ENCODE measurements at places on chromosomes 4 and X.

DNA sequence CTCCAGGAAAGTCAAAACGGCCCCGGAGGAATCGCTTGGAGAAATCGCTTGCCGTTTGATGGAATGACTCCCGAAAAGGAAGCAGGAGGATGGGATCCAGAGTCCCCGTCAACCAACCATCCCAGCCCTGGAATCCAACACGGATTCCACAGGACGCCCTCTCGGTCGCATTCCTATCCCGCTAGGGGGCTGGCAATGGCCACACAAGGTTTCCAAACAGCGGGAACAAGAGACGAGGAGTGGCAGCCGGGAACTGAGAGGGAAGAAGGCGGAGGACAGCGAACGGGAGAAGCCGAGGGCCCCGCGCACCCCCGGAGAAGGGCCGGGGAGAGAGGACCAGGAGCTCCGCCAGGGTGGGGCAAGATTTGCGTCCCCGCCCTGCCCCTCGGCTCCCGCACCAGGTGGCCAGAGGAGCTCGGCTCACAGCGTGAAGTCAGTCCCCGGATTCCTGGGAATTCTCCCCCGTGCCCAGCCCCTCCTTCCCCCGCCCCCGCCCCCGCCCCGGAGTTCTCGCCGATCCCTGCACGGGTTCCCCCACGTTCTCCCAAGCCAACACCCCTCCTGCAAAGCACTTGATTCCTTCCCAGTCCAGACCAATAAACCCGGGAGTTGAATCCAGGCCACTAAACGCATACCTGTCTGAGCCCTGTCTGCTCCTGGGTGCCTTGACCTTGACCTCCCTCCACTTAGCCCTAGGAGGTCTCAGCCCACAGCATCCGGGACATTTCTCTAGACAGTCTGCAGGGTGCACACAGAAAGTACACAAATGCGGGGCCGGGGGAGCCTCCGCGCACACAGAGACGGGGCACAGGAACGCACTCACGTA, 1.4 kb downstream of the PDZD4 start:
- no peak for DNase-seq

DNA sequence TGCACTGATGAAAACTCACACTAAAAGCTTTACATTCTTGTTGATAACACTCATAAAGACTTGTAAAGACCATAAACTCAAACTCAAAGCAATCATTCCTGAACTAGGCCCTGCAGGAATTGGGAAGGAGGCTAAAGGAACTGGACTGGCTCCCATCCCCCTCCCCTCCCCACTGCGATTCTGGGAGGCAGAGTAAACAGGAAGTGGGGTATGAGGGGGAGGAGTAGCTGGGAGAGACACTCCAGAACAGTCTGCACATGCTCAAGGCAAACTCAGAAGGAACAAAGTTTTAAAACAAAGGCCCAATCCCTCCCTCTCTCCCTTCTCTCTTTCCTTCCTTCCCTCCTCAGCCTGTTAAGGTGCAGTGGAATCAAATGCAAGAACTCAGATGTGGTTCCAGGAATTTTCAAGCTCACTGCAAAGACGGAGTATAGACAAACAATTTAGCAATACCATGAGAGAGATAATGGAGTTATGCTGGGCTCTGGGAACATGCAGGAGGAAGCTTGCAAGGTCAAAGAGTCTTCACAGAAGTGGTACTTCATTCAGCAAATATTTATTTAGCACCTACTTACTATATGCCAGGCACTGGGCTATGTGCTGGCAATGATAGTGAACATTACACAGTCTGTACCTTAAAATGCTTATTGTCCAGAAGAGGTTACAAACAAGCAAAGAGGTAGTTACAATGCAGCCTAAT, 15.9 kb downstream of the MID1IP1 start:
- peak; percentile 38 for DNase-seq

- no peak for DNase-seq
Observed at GRCh38 chrX:114065577-114066223, 518.2 kb upstream of the HTR2C start.

DNA sequence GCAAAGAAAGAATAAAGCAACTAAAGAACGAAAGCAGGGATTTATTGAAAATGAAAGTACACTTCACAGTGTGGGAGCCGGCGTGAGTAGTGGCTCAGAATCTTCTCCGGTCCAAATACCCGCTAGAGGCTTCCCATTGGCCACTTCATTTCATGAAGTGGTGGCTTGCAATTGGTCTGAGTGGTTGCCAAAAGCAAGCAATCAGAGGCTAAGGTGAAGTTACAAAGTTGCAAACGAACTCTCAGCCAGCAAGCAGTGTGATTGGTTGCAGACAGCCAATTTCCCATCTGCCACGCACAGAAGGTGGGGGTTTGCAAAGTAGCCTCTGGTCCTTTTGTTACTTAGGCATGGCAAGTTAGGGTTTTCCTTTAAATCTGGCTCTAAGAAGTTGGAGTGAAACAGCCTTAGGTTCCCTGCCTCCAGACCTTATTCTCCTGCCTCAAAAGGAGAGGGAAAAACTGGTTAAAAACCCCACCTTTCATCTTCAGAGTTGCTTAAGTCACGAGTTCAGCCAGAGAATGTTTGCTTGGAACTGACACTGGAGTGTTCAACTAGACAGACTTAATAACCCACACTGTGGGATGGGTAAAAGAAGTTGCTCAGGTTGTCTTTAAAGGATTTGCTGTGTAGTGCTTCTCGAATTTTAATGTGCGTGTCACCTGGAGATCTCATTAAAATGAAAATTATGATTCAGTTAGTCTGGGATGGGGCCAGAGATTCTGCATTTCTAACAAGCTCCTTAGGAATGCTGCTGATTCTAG, 6.9 kb upstream of the CLOCK start:
- DNase-seq, result peak; percentile 42

GRCh38 chr4:76545226-76545884, 110.3 kb downstream of the SHROOM3 start:
- no peak for DNase-seq

DNA sequence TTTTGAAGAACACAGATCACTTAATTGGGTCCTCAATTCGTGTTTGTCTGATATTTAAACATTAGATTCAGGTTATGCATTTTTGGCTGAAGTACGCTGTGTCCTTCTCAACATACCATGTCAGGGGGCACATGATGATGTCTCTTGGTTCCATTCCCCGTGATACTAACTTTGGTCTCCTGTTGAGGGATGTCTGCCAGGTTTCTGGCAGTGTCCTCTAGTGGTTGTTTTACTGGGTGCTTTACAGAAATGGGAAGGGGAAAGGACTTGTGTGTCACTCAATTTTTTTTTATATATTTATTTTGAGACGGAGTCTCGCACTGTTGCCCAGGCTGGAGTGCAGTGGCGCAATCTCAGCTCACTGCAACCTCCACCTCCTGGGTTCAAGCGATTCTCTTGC, 58.2 kb downstream of the WWC2 start:
- DNase-seq, result no peak

DNA sequence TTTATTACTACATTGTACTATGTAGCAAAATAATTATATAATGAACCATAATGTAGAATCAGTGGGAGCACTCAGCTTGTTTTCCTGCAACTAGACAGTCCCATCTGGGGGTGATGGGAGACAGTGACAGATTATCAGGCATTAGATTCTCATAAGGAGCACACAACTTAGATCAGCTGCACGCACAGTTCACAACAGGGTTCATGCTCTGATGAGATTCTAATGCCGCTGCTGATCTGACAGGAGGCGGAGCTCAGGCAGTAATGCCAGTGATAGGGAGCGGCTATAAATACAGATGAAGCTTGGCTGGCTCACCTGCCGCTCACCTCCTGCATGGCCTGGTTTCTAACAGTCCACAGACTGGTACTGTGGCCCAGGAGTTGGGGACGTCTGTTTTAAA, 199.2 kb downstream of the MAB21L2 start:
- no peak for DNase-seq

- DNase-seq, result peak; percentile 45
Observed at GRCh38 chr4:79576429-79576753, 168.4 kb upstream of the GK2 start.

DNA sequence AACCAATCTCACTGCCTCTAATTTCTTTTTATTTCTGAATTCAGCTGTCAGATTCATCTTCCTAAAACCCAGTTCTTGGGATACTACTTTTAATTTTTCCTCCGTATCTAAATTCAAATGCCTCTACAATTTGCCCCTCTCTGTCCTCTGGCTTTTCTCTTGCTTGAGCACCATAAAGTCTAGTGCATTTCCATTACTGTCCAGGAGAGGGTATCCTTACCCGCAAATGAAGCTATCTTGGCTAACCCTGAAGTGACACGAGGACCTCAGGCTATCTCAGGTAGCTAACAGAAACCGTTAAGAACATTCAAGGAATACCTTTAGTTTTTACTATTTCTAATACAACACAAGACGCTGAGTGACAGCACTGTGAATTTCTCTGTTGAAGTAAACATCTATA, 49.4 kb upstream of the PRR32 start:
- DNase-seq, result peak; percentile 1

- DNase-seq, result no peak
Observed at GRCh38 chr4:4316150-4316495, 26.1 kb downstream of the ZBTB49 start.

DNA sequence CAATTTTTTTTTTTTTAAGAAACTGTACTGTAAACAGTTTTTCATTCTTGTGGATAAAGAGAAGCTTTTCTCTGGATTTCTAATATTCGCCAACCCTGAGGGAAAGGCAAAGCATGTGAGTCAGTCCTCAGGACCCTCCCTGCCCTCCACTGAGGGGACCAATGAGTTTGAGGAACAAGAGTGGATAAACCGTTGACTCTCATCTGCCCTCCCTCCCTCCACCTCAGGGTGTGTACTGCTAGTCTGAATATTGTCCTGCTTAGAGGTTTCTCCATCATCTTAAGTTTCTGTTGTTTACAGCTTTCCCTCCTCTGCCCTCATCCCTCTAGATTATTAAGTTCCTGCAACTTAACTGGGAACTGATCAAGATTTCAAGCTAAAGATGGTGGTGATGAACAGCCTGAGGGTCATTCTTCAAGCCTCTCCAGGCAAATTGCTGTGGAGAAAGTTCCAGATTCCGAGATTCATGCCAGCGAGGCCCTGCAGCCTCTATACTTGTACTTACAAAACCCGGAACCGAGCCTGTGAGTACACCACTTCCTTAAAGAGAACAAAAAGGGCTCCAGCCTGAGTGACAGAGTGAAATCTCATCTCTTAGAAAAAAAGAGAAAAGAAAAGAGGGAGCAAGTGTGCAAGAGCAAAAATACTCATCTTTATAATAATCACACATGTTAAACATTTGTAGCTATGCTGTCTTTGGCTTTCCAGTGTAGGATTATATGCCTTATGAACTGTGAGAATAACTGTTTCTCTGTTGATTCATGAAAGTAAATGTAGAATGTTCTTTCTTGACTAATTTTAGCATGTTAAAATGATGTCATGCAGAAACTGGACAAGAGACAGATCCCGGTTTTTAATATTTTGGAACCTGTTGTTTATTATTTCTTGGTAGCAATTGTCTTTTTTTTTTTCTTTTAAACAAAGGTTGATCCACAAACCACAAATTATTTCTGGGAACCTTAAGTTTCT, 11.9 kb downstream of the CA5B start:
- no peak for DNase-seq

- no peak for DNase-seq
Observed at GRCh38 chrX:8433109-8434062, 31.2 kb upstream of the VCX3B start.

All from hindlimb muscle (tissue), 1 donor.